ENCODE measurements at places on chromosomes 4 and X.
A peak's percentile ranks its signal among the peaks of the same experiment; 100 is the strongest.

GRCh38 chr4:153759407-153760316 lies at the start of gene RNF175:
RNF175 (minus strand) TSS chr4:153760024; CDS start chr4:153759862, 162 bp downstream.
- DNase-seq, result peak; percentile 41

DNA sequence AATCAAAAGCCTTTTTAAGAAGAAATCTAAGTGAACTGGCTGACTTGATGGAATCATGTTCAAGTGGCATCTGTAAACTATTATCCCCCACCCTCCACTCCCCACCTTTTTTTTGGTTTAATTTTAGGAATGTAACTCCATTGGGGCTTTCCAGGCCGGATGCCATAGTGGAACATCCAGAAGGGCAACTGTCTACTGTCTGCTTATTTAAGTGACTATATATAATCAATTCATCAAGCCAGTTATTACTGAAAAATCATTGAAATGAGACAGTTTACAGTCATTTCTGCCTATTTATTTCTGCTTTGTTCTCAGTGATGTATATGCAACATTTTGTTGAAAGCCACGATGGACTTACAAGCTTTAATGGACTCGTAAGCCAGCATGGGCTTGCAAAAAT lies 162.3 kb downstream of the STIM2 start:
- no peak for DNase-seq

DNA sequence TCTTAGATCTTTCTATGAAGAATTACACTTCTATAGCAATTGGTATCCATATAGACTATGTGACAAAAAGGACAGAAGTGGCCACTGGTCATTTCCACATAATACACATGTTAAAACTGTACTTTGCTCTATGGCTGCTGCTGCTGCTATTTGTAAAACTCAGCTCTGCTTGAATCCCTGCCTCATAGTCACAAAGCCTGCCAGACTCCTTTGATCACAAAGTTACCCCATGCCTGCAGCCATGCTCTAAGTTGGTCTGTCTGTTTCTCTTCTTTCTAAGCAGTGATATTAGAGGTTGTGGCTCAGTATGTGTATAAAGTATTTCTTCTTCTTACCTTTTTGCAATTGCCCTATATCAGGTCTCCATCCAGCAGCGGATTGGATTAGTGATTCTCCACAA lies 210.9 kb downstream of the GRID2 start:
- no peak for DNase-seq

GRCh38 chr4:33592701-33593100 lies 2651.6 kb downstream of the ARAP2 start:
- DNase-seq, result no peak

- no peak for DNase-seq
These were observed 246.4 kb downstream of the FBXO8 start for GRCh38 chr4:174037049-174037448.

GRCh38 chrX:124440695-124441094 lies 94.3 kb downstream of the SH2D1A start:
- no peak for DNase-seq

DNA sequence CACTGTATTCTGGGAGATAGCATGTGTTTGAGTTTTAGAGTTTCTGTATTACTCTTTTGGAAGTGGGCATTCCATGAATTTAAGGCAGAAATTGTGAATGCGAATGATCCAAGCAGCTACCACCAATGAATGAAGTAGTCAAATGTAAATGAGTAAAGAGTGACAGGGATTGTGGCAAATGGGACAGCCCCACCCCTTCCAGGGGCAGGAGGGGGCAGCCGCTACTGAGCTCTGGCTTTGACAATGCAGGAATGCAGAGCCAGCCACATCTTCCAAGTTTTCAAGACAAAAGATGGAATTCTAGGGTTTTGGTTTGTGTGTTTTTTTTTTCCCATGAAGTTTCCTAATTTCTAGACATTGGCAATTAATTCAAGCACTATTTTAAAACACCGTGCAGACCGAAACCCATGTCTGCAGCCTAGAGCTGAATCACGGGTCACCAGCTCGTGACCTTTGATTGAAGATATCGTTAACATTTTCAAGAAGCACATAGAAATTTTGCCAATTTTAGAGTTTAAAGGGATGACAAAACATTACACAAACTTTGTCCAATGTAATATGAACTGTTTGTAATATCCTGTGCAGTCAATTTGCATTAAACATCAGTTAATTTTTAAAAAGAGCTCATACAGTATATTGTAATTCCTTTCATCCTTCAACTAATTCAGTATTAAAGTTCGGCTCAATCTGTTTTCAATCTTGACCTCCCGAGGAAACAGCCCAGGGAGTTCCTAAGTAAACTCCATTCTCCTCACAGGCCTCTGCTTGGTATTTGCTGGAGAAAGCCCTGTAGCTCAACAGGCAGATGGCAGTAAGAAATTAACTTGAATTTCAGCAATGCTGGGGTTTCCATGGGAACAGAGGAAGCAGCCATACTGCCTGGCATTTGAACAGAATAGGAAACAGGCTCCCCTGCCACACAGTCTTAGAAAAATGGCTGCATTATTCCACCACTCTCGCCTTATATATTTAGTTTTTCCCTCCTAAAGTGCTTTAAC lies 83.4 kb downstream of the UCHL1 start:
- peak; percentile 46 for DNase-seq

- no peak for DNase-seq
These were observed 12.5 kb downstream of the SYTL5 start for GRCh38 chrX:38018766-38019425.

DNA sequence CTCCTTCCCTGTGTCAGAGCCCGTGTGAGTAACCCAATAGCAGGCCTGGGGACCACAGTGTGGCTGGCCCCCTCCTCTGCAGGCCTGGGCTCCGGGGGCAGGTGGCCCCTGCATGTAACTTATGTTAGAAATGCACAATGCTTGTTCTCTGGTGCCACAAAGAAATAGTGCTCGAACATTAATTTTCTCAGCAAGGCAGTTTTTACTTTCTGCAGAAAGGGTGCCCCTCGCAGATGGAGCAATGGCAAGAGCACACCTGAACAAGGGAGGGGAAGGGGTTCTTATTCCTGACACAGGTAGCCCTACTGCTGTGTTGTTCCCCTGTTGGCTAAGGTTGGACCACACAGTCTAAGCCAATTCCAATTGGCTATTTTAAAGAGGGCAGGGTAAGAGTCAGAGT lies 17.1 kb downstream of the TACC3 start:
- DNase-seq, result no peak

GRCh38 chrX:132409780-132410556 lies 78.9 kb downstream of the MBNL3 start:
- DNase-seq, result no peak

DNA sequence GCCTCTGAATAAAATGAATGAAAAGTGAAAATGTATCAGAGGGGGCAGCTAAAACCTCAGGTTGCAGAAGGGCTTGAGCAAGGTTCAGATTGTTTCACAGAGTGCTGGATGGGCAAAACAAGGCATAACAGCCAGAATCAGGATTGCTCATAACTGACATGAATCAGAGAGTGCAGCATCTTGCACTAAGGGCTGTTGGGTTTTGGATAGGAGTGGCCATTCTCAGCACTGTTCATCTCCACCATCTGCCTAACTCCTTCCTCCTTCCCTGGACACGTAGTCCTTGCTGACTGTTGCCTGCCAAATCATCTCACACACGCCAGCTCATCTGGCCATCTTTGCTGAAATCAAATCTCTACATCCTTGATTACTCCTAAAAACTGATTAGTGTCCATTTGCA lies 75.3 kb upstream of the C1QTNF7 start:
- DNase-seq, result no peak

DNA sequence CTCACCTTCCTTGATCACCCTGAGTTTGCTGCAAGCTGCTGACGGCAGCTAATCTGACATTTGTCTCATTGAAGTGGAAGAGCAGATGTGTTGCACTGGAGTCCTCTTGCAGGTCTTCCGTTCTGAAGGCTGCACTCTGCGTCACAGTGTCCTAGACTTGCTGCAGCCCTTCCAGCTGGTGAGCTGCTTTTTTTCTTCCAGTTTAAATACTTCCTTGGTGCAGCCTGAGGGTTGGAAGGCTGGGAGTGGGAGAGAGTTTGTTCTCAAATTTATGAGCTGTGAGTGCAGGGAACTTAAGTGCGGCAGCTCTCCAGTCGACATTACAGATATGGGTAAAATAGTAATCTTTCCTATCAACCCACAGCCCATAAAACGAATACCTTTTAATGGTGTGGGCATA lies 303.6 kb upstream of the FAT1 start:
- DNase-seq, result no peak

DNA sequence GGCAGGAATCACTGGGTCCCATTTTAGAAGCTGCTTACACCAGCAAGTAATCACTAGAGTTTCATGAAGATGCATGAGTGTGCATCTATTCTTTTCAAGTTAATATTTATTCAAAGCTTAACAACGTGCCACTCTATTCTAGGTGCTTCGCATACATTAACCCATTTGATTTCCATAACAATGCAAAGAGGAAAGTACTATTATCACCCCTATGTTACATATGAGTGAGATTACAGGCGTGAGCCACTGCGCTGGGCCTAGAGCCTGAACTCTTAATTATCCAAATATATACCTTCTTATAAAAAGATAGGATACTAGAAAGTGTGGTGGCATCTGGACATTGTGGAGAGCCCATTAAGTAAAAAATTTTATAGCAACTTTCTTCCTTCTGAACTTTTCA lies 65.4 kb downstream of the CXCL13 start:
- DNase-seq, result no peak

- no peak for DNase-seq
These were observed 185.6 kb upstream of the GALNT7 start for GRCh38 chr4:172983014-172983413.

DNA sequence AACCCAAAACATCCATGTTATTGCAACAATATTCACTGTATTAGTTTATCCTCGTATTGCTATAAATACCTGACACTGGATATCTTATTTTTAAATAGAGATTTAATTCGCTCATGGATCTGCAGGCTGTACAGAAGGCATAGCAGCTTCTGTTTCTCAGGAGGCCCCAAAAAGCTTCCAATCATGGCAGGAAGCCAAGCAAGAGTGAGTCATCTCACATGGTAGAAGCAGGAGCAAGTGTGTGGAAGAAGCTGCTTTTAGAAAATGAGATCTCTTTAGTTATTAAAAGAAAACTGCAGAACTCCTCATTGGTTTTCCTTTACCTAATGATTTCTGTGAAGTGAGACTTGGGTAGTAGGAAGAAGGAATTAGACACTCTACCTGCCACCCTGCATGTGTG lies 16.4 kb downstream of the ZNF732 start:
- DNase-seq, result no peak

DNA sequence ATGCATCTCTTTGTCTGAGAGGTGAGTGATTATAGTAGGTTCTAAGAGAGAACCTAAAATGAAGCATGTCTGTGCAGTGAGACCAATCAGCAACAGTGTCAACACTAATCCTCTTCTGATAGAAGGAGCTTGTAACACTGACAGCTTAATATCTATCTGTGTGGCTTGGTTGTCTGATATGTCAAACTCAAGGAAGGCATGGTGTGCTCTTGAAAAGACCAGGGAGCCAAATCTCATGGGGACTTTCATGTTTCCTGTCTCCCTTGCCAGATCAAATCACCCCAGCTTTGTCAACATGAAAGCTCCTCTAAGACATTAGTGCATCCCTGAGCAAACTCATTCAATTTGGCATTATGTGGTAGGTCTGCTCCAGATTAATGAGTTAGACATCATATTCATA lies 95.4 kb downstream of the ANOS1 start:
- DNase-seq, result no peak

DNA sequence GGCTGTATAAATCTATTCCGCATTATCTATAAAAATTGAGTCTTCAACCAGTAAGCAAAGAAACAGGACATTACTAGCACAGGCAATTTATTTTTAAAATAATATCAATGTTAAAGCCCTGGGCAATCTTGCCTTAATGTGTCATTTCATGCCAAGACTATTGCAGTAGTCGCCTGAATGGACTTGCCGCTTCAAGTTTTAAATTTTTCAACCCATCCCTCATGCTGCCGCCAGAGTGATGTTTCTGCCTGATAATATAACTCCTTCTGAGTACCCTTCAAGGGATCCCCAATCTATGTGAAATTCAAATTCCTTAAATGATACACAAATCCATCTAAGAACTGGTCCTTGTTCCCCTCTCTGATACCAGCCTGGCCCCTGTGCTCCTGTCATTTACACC lies 66.9 kb downstream of the PRSS12 start:
- DNase-seq, result no peak

GRCh38 chr4:155703486-155704247 lies 37.0 kb downstream of the GUCY1A1 start:
- DNase-seq, result no peak

DNA sequence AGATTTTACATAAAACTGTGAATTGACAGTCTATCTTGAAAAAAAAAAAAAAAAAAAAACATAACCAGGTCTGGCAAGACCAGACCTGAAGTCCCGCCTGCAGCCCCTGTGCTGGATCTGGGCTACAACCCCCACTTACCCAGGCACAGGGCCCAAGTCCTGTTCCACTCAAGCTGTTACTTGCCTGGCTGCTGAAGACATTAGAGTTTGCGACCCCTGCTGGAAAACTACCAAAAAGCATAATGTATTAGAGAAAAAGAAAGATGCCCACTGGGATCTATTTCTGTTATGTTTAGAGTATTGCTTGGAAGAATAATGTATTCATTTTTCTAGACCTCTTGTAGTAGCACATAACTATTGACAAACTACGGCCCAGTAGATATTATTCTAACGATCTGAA lies 4.7 kb downstream of the HS3ST1 start:
- peak; percentile 53 for DNase-seq

DNA sequence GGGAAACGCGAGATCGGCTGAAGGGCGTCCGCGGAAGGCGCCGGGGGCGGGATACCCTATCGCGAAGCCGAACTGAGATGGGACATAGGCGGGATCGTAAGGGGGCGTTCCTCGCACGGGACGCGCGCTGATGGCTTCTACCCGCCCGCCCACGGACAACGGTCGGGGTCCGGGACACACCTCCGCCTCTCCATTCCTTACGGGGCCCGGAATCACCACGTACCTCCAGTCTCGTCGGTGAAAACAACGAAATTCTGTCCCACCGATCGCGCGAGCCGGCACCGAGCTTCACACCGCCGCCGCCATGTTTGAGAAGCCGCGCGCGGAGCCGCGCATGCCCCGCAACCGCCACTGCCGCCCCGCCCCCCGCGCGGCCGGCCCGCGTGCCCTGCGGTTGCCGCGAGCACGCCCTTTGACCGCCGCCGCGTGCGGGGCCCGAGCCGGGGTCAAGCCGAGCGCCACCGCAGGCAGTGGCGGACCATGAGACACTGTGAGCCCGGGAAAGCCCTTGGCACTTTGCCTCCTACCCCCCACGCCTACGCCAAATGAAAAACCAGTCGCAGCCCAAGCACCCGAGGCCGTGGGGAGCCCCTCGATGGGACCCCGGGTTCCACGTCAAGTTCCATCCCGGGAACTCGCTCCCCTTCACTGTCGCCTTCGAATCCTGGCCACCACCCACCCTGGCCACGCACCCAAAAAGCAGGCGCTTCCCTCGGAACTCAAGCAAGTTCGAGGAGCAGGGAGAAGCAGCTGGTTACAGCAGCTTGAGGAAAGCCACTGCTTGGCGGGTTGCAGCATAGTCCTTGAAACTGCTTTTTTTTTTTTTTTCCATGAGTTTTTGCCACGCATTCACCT lies at the start of gene SCML2:
Gene SCML2, minus strand, starts transcription at position 320 of the 855 bp plus-strand sequence. CDS start 20,617 bp downstream, outside the sequence.
- DNase-seq, result peak; percentile 49

Measured in endothelial cell (in vitro differentiated cells).